ENCODE measurements at places on chromosomes 1 and 21. TPM values are rescaled to one million over a fixed set of nuclear protein-coding genes. Genes with fewer than 3 reads are reported as not detected.

Gene ZBTB8B
- not detected for polyA plus RNA-seq

Gene CFHR1
- 0.12 TPM for polyA plus RNA-seq

Gene OR2T33
- polyA plus RNA-seq, result not detected

Gene P3R3URF
- not detected for polyA plus RNA-seq

Gene CAMSAP2
- 22.3 TPM for polyA plus RNA-seq

Gene GPR153
- 8.5 TPM for polyA plus RNA-seq

Gene F13B
- polyA plus RNA-seq, result not detected

Gene RHD
- not detected for polyA plus RNA-seq

Gene CRP
- polyA plus RNA-seq, result not detected

Gene REN
- 0.11 TPM for polyA plus RNA-seq

Gene SYNC
- polyA plus RNA-seq, result 50.9 TPM

Gene TNNT2
- polyA plus RNA-seq, result 1.4 TPM

Gene BRINP2
- polyA plus RNA-seq, result 0.02 TPM

Gene FAAH
- 0.27 TPM for polyA plus RNA-seq

Gene DAB1
- polyA plus RNA-seq, result 1.0 TPM

Gene RPE65
- not detected for polyA plus RNA-seq

Gene BCAN
- polyA plus RNA-seq, result 0.03 TPM

Gene KCNT2
- polyA plus RNA-seq, result 0.87 TPM

Gene FCAMR
- polyA plus RNA-seq, result not detected

Gene TSPAN1
- 0.94 TPM for polyA plus RNA-seq

Gene C4BPA
- polyA plus RNA-seq, result not detected

Gene MORN1
- 3.5 TPM for polyA plus RNA-seq

Gene RIPK4
- not detected for polyA plus RNA-seq

Gene SERPINC1
- 0.06 TPM for polyA plus RNA-seq

Gene FLG
- not detected for polyA plus RNA-seq

Gene MMP23B
- 0.89 TPM for polyA plus RNA-seq

Gene KRTAP13-2
- polyA plus RNA-seq, result not detected

Gene OR10X1
- not detected for polyA plus RNA-seq

Gene SPRR2D
- polyA plus RNA-seq, result not detected

Gene LIN28A
- polyA plus RNA-seq, result 0.05 TPM

Gene CLCNKB
- 0.09 TPM for polyA plus RNA-seq

Gene DMRTA2
- 0.09 TPM for polyA plus RNA-seq

Gene DNM3
- polyA plus RNA-seq, result 1.9 TPM

Gene PRSS38
- polyA plus RNA-seq, result not detected

Gene PTPN14
- polyA plus RNA-seq, result 46.7 TPM

Gene SPRR1B
- not detected for polyA plus RNA-seq

Gene ATP1A4
- polyA plus RNA-seq, result not detected

Gene EDN2
- polyA plus RNA-seq, result not detected

Gene OR2L3
- polyA plus RNA-seq, result not detected

Gene RASSF5
- 1.3 TPM for polyA plus RNA-seq

Gene SELENBP1
- polyA plus RNA-seq, result 85.4 TPM
